Neural crest cell (in vitro differentiated cells): ENCODE measurements at places on chromosomes 2 and 18.

DNA sequence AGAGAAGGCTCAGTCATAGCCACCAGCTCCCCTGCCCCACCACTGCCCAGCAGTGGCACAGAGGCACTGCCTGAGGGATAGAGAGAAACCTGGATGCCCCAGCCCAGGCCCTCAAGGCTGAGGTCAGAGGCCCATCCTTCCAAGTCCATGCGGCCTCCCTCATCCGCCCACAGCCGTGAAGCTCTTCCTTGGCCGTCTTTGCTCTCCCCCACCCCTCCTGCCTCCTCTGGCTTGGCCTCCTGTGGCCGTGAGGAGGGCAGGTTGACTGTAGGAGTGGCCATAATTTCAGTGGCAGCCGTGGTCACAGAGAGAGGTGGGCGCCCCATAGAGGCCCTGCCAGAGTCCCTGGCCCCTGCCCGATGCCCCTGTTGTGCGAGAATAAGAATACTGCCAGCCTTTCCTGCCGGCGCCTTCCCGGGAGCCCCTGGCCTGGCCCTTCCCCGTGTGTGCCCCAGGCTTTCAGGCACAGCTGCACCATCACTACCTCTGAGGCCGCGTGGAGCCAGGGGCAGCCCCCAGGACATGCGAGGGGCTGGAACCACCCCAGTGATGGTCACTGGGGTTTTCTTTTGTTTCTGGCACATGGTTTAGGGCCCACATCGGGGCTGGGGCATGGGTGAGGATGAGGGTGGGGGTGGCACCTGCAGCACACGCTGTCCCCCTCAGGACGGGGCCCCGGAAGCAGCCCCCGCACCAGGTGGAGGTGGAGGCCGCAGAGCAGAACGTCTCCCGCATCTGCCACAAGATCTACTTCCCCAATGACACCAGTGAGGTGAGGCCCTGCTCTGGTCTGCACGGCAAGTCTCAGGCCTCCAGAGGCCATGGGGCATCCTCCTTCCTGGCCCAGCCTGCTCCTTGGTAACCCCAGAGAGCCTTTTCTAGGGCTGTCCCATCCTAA is 13.1 kb upstream of the GPR17 start:
- no peak overlapping the region for H3K27ac ChIP-seq
- H3K27me3 ChIP-seq: no peaks in the 10 kb centered on the region
- no peak overlapping the region for H3K4me3 ChIP-seq
- peaks cover 7% of the 10 kb centered on the region for H3K4me1 ChIP-seq
- no peak for DNase-seq

DNA sequence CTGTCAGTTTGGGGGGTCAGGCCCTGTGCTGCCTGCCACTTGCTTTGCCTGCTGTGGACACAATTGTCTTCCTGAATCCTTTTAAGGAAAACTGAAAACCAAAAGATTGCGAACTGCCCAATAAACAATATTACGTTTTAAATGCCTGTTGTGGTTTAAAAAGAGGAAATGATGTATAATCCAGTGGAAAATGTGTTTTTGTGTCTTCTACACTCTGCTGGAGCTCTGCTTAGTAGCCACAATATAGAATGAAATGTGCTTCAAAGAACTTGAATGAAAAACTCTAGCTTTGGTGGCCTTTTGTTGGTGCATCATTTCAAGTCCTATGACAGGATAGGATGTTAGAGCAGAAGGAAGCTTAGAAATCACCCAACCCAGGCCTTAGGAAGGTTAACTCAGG is 23.2 kb upstream of the CABYR start:
- H3K36me3 ChIP-seq: peaks cover 5% of the 10 kb centered on the region
- no peak overlapping the region for H3K27ac ChIP-seq
- DNase-seq: no peak
- H3K27me3 ChIP-seq: no peaks in the 10 kb centered on the region
- H3K4me3 ChIP-seq: no peak overlapping the region

GRCh38 chr2:190578158-190579057 is 43.9 kb upstream of the NEMP2 start:
- H3K27me3 ChIP-seq: no peaks in the 10 kb centered on the region
- no peak for DNase-seq
- no peak overlapping the region for H3K4me3 ChIP-seq
- peaks cover 32% of the 10 kb centered on the region for H3K4me1 ChIP-seq

GRCh38 chr18:7369006-7369405 is 138.1 kb downstream of the LRRC30 start:
- no peak overlapping the region for H3K4me3 ChIP-seq
- peaks cover 10% of the 10 kb centered on the region for H3K4me1 ChIP-seq
- no peaks in the 10 kb centered on the region for H3K27me3 ChIP-seq
- no peak overlapping the region for H3K27ac ChIP-seq

- no peak overlapping the region for H3K4me3 ChIP-seq
- peak; percentile 43 for DNase-seq
- H3K36me3 ChIP-seq: no peaks in the 10 kb centered on the region
- H3K27ac ChIP-seq: no peak overlapping the region
- H3K4me1 ChIP-seq: peaks cover 10% of the 10 kb centered on the region
Measured at GRCh38 chr18:25896178-25896780, 194.1 kb downstream of the SS18 start.

DNA sequence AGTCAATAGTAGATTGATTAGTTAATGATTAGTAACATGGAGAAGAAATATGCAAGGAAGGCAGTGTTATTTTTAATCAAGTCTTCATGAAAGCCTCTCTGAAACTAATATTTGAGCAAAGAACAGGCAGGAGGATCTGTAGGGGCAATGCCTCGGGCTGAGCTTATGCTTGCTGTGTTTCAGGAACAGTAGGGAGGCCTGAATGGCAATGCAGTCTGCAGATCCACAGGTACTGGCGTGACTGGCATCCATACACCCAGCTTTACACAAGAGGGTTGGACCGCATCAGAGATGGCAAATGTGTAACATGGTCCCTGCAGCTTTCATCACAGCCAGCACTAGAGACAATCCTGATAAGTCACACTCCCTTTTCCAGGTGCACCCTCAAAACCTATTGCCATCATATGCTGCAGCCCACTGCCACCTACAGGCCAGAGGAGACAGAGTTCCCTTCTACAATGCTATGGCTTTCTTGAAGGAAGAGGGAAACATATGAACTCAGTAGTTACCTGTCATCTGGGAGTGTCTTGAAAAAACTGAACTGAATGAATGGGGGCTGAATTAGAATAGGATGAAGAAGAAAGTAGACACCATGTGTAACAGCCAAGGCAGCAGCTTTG is 582.4 kb upstream of the RAB6C start:
- no peaks in the 10 kb centered on the region for H3K36me3 ChIP-seq
- no peak for DNase-seq
- no peak overlapping the region for H3K27ac ChIP-seq
- no peak overlapping the region for H3K4me3 ChIP-seq
- H3K27me3 ChIP-seq: no peaks in the 10 kb centered on the region

GRCh38 chr2:231612109-231612455 is 19.4 kb downstream of the TEX44 start:
- H3K4me1 ChIP-seq: peaks cover 60% of the 10 kb centered on the region
- H3K27ac ChIP-seq: peak overlapping the region; percentile 50
- peak overlapping the region; percentile 51 for H3K4me3 ChIP-seq

DNA sequence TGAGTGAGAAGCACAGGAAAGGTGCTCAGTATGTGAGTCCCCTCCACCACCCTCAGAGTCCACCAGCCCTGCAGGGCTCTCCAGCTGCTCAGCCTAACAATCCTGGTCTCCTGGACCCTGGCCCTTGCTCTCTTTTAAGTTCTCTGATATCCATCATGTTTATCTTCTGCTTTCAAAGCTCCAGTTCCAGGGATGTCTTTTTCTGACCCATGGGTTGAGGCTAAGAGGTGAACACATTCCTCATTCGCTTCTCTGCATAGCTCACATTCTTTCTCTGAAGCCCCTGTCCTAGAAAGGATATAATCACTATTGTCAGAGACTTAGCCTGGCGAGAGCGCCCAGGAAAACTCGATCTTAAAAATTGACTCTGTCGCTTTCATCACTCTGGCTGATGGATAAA is 86.4 kb downstream of the ARL4C start:
- peaks cover 1% of the 10 kb centered on the region for H3K27me3 ChIP-seq
- no peak for DNase-seq
- no peak overlapping the region for H3K27ac ChIP-seq
- no peaks in the 10 kb centered on the region for H3K36me3 ChIP-seq
- H3K4me1 ChIP-seq: peaks cover 13% of the 10 kb centered on the region

DNA sequence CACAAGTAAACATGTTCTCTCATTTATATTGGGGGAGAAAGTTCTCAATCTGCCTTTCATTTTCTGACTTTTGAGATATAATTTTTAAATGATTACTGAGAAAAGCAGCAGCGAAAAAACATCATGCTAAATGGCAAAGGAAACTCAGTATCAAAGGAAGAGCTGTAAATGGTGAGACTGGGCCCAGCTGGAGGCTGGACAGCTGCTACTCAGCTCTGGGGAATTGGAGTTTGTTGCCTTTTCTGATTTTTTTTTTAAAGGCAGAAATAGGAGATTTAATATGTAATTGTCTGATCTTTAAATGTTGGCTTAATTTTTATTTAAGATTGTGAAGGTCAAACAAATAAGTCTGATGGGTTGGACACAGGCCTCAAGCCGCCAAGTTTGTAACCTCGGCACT is 137.1 kb upstream of the TACR1 start:
- no peak overlapping the region for H3K4me3 ChIP-seq
- DNase-seq: no peak
- no peaks in the 10 kb centered on the region for H3K27me3 ChIP-seq
- H3K4me1 ChIP-seq: no peaks in the 10 kb centered on the region
- no peak overlapping the region for H3K27ac ChIP-seq
- H3K36me3 ChIP-seq: no peaks in the 10 kb centered on the region

DNA sequence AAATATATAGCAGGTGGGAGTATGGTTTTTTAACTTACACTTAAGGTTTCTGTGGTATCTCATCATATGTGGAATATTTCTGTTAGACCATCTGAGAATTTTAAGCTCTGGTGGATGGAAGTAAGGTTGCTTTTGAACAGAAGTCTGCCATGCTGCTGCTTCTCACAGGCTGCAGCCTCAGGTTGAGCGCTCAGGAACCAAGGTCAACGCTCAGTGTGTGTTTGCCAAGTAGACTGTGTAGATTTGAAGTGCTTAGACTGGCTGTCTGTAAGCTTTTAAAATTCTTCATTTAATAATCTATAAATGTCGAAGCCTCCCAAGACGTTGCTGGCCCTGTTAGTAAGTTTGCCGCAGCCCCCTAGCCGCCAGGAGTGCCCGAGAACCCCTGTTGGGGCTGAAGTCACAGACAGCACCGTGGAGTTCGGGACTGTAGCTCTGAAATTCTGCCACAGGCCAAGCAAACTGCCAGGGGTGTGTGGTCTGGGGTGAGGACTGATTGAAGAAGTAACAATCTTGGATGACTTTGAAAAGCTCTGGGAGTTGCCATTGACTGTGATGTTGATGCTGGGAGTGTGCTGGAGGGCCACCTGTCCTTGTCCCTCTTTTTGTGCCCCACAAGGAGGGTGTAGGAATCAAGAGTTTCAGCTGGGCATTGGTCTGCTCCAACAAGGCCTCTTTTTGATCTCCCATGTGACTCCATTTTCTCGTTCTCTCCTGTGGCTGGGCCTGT is 26.9 kb downstream of the INPP4A start:
- DNase-seq: no peak
- peak overlapping the region; percentile 43 for H3K27ac ChIP-seq
- no peak overlapping the region for H3K4me3 ChIP-seq
- H3K27me3 ChIP-seq: no peaks in the 10 kb centered on the region
- H3K36me3 ChIP-seq: no peaks in the 10 kb centered on the region

- no peaks in the 10 kb centered on the region for H3K36me3 ChIP-seq
- H3K27me3 ChIP-seq: peaks cover 37% of the 10 kb centered on the region
Measured at GRCh38 chr2:23327887-23328286, 57.1 kb upstream of the KLHL29 start.

DNA sequence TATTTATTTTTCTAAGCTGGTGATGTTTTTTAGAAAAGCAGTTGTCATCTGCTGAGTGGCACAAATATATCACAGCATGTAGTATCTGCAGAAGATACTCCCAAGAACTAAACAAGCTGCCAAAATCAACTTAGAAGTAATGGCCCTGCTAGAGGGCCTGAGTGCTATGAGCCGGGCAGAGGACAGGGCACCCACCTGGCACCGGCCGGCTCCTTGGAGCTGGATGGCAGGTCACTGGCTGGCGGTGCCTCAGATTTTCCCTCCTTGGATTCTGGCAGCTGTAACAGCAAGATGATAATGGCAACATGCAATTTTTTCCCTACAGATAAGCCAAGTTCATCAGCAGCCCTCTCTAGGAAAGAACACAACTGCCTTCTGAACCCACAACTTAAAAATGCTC is 79.7 kb downstream of the EMILIN2 start:
- peaks cover 3% of the 10 kb centered on the region for H3K36me3 ChIP-seq
- H3K4me1 ChIP-seq: no peaks in the 10 kb centered on the region

- no peak for DNase-seq
- peaks cover 4% of the 10 kb centered on the region for H3K4me1 ChIP-seq
- H3K36me3 ChIP-seq: no peaks in the 10 kb centered on the region
- no peaks in the 10 kb centered on the region for H3K27me3 ChIP-seq
Measured at GRCh38 chr2:114814355-114814754, 371.9 kb downstream of the DPP10 start.

GRCh38 chr2:201952187-201952586 is 81.5 kb upstream of the FZD7 start:
- no peaks in the 10 kb centered on the region for H3K27me3 ChIP-seq
- no peak overlapping the region for H3K4me3 ChIP-seq
- H3K36me3 ChIP-seq: no peaks in the 10 kb centered on the region
- peaks cover 41% of the 10 kb centered on the region for H3K4me1 ChIP-seq

GRCh38 chr2:96636551-96637171 is 1.5 kb downstream of the KANSL3 start:
- peak overlapping the region; percentile 98 for H3K4me3 ChIP-seq
- no peaks in the 10 kb centered on the region for H3K27me3 ChIP-seq
- no peak overlapping the region for H3K27ac ChIP-seq
- peaks cover 43% of the 10 kb centered on the region for H3K4me1 ChIP-seq
- DNase-seq: no peak
- peaks cover 3% of the 10 kb centered on the region for H3K36me3 ChIP-seq

- no peak for DNase-seq
- H3K4me3 ChIP-seq: no peak overlapping the region
- peaks cover 65% of the 10 kb centered on the region for H3K4me1 ChIP-seq
- H3K36me3 ChIP-seq: peaks cover 4% of the 10 kb centered on the region
- no peaks in the 10 kb centered on the region for H3K27me3 ChIP-seq
- no peak overlapping the region for H3K27ac ChIP-seq
Measured at GRCh38 chr2:207150284-207150683, 15.5 kb downstream of the KLF7 start.

DNA sequence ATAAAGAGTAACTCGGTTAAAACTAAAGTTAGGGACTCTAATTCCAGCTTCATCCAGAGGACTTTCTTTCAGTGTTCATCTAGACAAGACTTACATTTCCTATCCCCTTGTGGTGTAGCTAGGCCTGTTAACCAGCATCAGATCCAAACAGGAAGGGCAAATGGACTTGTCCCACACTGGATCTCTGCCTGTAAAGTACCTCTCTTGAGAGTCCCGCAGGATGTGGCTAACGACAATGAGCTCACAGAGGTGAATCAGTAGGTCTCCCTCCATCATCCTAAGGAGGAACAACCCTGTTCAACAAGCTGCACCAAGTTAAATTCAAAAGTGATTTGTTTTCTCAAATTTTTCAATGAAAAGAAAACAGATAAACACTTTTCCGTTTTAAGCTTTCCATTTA is 412.3 kb upstream of the RGPD4 start:
- H3K4me1 ChIP-seq: no peaks in the 10 kb centered on the region
- H3K4me3 ChIP-seq: no peak overlapping the region
- no peaks in the 10 kb centered on the region for H3K36me3 ChIP-seq
- no peak for DNase-seq
- H3K27me3 ChIP-seq: no peaks in the 10 kb centered on the region
